Sciatic nerve (tissue), 2 donors: ENCODE measurements at places on chromosomes 11 and 22.

DNA sequence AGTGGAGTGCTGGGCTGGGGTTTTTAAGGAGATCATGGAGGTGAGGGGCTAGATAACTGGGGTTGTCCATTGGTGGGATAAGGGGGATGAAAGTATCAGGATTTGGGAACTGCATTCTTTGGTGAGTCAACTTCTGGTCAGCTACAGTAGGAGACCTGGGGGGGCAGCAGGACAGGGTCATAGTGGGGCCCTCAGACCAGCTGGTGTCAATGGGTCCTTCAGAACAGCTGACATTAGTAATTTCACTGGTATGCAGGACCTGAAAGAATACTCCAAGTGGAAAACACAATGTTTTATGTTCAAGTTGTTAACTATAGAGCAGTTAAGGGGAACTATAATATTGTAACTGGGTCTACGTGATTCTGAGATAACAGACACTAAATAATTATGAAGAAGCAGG, 2.8 kb upstream of the TTC12 start:
- no peak for DNase-seq

GRCh38 chr11:86099874-86100273, 31.0 kb upstream of the PICALM start:
- no peak for DNase-seq

DNA sequence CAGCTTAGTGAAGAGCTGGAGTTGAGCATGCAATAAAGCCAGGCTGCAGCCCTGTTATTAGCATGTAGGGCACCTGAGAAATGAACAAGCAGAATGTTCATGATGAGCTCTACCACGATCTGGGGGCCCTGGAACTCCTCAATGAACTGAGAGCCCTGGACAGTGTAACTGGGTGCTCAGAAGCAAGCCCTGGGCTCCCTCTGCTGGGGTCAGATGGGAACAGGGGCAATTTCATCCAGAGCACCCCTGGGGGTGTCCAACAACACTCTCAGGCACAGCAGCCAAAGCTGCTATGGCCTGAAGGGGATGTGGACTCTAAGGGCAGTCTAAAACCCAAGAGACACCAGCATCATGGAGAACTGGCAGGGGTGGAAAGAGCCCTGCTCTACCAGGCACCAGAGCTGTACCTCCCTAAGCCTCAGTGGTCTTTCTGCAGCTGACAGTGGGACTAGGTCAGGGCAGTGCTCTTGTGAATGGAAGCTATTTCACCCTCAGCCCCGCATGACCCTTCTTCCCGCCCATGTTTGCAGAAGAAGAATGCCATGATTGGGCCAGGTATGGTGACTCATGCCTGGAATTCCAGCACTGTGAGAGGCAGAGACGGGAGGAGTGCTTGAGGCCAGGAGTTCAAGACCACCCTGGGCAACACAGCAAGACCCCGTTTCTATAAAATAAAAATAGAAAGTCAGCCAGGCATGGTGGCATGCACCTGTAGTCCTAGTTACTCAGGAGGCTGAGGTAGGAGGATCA, 28.9 kb downstream of the THOC5 start:
- no peak for DNase-seq

DNA sequence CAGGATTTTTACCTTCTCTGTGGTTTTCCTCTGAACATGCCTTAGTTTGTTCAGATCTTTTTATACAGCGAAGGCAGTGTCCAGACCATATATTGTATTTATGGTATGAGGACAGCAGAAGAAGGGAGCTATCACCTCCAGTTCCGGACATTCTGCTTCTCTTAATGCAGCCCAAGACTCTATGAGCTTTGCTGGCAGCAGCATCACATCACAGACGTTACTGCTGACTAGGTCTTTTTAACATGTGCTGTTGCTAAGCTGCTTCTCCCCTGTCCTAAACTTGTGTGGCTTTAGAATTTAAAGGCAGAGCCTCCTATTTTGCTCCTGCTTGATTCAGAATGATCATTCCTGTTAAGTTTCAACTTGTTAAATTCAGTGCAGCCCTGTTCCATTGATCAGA, 13.4 kb downstream of the MICAL2 start:
- no peak for DNase-seq

DNA sequence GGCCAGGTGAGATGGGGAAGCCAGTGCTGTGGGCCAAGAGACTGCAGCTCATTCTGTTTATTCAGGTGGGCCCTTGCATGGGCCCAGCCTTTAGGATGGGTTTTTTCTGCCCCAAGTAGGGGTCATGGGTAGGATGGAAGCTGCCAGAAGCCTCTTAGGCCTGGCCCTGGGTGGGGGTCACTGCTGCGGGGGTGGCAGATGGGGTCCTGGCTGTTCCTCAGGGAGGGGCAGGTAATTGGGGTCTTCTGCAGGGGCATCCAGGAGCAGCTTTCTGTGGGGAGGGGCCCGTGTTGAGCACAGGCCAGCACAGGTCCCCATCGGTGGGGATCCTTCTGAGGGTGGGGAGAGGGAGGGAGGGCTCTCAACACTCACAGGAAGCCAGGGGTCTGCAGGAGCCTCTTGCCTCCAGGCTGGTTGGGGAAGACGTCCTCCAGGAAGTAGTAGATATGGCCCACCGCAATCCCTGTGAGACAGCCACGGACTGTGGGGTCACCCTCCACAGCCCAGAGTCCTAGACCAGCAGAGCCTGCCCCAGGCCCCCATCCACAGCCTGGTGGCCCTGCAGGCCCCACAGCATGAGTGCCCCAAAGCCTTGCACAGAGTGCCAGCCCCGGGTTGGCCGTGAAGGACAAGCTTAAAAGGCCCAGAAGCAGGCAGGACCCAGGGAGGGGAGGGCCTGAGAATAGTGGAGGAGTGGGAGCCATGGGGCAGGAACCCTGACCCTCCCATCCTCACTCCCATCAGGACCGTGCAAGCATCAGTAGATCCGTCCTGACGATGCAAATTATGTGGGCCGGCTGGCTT, 1.9 kb downstream of the DERL3 start:
- DNase-seq = no peak

GRCh38 chr11:10322830-10323792, 18.2 kb downstream of the ADM start:
- DNase-seq = peak; percentile 71

GRCh38 chr22:32265882-32266767, 11.0 kb upstream of the SLC5A4 start:
- DNase-seq = peak; percentile 77

DNA sequence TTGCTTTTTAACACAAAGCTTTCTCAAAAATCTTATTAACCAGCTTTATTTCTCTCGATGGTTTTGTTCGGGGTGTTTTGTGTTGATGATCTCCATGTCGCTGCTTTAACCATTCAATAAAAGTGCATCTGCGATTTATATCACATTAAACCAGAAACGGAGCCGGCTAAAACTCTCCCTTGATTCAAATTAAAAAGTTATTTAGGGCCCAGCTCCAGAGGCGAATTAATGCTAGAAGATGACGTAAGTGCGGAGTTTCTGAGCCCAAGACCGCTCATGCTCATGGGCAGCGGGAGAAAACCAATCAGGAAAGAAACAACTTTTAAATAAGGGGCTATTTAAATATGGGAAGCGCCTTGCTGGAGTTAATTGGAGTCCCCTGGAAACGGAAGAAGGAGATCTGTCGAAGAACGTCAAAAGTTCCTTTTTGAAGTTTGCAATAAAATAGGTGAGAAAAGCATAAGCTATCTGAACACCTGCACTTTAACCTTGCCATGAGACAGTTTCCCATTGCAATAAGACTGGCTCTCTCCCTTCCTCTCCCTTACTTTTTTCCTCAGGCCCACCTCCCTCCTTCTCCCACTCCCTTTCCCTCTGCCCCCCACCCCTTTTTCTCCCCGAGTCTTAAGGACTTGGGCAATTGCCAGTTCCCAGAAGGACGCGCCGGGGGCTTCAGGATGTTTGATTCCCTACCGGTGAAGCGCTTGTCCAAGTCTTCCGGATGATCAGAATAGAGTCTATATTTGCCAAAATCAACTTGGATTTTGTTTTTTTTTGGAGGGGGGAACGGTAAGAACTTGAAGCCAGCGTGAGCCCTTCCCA, 1.9 kb upstream of the DBX1 start:
- no peak for DNase-seq

GRCh38 chr22:23755711-23756110, 1.5 kb upstream of the VPREB3 start:
- DNase-seq = no peak

DNA sequence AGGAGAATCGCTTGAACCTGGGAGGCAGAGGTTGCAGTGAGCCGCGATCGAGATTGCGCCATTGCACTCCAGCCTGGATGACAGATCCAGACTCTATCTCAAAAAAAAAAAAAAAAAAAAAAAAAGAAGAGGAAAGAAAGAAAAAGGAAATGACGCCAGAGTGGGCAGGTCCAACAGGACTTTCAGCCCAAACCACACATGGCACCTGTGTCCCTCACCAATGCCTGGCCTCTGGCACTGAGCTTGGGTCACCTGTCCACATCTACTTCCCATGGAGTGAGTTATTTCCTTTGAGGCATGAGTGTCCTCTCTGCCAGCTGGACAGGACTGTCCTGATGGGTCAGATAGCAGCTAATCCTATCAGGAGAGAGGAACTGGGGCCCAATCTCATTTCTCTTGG, 15.2 kb upstream of the GCAT start:
- no peak for DNase-seq

DNA sequence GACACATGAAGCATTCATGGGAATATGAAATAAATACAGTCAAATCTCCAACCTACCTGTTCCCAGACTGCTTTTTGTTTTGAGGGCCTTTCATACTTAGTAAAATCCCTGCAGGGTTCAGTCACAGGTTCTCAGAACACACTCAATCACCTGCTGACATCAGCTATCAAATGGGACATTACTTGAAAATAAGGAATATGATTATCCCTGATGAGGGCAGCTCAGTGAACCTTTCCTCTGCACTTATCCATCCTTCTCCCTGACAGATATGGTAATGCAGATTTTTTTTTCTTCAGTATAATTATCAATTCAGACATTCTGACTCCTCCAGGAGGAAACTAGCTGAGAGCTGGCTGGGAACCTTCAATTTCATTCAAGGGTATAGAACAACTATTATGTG, 1127.4 kb upstream of the CCDC90B start:
- DNase-seq = no peak

DNA sequence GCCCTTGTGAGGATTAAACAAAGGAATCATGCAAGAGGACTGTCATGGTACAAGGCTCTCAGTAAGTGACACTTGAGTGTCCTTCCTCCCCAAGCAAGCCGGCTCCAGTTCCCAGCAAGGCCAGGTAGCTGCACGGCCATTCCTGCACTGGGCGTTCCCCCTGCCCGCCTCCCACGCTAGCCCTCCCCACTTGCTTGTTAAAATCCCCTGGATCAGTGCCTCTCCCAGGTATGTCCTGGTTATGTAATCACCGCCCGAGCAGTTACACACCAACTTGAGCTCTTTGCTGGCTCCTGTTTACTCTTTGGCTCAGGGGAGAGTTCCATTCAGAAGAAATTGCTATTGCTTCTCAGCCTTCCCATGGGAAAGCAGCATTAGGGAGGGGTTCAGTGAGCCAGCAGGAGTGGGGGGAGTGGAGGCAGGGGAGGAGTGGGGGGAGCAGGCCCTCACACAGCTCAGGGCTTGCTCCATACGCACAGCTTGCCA, 19.4 kb upstream of the MYEOV start:
- DNase-seq = no peak

DNA sequence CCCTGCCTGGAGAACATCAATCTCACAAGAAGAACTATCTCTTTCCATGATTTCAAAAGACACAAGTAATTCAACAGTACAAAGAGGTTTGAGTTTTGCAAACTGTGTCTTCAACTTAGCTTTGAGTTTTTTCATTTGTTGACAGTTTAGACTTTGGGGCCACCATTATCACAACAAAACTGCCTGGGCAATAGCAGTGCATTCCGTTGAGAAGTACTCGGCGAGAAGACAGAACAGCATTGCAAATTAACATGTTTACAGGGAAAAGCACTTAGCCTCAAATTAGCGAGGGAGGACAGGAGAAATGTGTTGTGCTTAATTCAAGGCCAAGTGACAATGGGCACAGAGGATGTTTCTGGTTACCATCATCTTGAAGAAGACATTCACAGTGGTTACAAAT, 133.2 kb upstream of the MPPED2 start:
- no peak for DNase-seq

DNA sequence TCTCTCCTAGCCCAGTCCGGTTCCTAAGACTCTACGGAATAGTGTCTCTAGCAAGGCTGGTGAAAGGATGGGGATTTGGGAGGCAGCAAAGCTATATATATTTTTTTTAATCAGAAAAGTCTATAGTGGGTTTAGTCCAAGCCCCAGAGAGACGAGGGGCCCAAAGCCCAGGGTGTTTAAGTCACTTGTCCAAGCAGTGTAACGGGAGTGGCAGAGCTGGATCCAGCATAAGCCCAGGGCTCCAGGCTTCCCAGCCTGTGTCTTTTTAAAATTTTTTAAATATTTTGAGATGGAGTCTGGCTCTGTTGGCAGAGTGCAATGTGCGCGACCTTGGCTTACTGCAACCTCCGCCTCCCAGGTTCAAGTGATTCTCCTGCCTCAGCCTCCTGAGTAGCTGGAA, 6.8 kb downstream of the GRIK4 start:
- DNase-seq = peak; percentile 33
